ENCODE measurements at places on chromosomes 5 and 9.

DNA sequence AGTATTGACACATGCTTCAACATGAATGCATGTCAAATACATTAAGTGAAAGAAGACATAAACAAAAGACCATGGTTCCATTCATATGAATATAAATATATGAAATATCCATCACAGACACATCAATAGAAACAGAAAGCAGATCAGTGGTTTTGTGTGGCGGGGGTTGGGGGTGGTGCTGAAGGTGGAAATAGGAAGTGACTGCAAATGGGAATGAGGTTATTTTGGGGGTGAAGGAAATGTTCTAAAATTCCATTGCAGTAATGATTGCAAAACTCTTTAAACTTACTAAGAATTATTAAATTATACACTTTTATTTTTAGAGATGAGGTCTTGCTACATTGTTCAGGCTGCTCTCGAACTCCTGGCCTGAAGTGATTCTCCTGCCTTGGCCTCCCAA is 28.7 kb downstream of the TAF1L start:
- no peak for DNase-seq

DNA sequence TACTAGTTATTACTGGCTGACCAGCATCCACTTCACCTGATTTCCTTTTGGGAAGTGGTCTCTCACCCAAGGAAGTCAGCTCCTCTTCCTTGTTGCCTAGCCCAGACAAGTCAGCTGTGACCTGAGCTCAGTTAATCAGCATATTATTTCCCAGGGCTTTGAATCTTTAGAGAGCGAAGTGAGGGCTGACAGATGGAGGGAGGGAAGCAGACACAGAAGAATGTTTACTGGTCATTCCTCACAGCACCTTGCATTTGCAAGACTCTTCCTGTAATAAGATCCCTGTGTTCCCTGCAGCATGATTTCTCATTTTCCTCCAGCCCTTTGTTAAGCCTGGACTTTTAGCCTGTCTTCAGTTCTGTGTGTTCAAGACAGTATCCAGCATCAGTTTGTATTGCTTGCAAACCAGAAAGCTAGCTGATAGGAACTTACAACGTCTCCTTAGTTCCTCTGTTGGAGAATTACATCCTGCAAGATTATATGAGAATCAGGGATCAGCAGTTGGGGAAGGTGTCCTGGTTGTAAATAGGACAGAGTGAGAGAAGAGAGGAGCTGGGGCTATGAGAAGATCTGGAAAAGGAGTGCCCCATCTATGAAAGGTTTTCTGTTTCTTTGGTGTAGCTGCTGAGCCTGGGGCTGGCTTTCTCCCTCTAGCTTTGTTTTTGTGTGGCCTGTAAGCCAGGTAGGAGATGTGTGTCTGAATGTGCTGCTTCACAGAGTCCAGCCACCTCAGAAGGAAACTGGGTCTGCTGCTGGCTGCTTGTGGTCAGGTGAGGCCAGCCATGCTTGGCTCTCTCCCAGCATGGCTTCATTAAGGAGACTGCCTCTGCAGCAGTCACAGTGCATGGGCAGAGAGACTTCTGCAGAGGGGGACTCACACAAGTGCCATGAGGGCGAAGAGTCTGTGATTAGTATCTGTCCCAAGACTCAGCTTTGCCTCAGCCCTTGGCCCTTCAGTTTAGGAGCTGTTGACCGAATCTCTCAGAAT is 50.3 kb downstream of the MAN2A1 start:
- no peak for DNase-seq

- no peak for DNase-seq
Observed at GRCh38 chr5:98128846-98129245, 644.6 kb upstream of the RGMB start.

GRCh38 chr5:173191561-173191960 is 43.4 kb downstream of the NKX2-5 start:
- DNase-seq: no peak

- DNase-seq: no peak
Observed at GRCh38 chr9:95642189-95642588, 125.4 kb upstream of the PTCH1 start.

DNA sequence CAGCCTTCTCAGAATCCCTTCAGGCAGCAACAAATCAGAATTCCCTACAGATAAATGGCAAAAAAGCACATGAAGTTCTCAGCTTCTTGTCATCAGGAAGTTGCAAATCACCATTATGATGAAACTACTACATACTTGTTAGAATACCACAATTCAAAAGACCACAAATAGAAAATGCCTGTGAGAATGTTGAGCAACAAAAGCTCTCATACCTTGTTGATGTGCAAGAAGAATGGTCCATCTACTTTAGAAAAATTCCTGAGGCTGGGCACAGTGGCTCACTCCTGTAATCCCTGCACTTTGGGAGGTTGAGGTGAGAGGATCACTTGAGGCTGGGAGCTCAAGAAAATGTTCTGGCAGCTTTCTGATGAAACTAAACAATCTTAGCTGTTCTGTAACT is 278.1 kb downstream of the ICE1 start:
- DNase-seq: no peak

DNA sequence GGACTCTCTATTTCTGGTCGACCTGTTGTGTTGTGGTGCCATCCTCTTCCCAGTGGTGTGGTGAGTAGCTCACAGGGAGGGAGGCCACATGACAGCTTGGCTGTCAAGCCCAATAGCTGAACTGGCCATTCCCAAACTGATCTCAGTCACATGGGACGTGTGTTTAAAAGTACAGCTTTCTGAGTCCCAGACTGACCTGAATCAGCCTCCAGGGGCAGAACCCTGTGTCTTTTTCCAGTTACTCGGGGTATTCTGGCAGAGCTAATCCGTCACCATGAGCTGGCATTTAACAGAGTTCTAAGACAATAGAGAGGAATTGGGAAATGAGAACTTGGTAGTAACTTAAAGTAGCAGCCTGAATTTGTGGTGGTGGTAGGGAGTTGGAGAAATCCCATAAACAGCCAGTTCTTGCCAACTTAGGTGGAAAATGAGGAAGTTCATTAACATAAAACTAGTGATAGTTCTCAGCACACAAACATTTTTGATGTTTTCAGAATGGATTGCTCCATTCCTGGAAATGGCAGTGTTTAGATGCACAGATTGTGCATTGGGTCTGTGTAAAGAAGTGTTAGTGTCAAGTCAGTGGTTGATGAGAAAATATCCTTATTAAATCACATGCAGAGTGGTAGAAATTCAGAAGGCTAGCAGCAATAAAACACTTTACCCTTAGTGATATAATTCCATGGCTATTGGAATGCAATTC is 50.9 kb downstream of the GPR107 start:
- no peak for DNase-seq

DNA sequence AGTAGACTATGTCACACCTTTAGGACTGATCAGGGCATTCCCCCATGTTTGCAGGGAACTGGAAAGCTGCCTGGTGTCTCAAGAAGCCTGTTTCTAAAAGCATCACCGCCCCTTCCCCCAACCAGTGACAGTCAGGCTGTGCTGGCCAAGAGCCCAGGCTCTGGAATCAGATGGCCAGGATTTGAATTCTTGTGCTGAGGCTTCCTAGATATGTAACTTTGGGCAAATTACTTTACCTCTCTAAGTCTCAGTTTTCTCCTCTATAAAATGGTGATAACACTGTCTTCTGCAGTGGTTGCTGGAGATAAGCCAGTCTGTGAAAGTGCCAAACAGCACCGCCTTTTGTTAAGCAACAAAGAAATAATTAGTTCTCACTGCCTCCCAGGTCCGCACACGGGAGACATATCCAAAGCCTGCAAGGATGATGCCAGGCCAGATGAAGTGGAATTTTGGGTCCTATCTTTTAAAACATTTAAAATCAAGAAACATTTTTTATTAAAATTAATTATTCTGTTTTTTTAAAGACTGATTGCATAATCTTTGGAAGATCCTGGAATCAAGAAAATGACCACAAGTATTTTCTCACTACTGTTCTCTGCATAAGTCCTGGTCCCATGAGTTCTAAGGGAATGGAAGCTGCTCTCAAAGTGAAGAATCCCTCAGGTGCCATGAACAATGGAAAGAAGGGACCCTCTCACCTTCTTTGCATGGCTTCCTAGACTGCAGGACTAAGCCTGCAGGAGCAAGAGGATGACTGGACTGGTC is 13.9 kb downstream of the SLC31A2 start:
- DNase-seq: no peak

DNA sequence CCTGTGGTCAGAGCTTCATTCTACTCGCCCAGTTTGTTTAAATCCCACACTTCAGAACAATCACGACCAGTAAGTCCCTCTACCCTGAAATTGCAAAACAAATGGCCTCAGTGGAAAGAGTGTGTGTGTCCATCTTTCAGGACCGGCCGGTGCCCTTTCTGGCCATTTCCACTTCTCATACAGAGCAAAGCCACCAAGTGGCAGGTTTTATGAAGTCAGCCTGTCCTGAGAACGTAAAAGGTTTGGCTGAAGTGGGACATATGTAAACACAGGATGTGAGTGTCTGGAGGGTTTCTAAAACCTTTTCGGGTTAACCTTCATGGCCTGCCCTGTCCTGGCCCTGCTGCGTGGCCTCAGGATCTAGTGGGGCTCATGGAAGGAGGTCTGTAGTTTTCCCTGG is 24.7 kb downstream of the NXNL2 start:
- DNase-seq: no peak

DNA sequence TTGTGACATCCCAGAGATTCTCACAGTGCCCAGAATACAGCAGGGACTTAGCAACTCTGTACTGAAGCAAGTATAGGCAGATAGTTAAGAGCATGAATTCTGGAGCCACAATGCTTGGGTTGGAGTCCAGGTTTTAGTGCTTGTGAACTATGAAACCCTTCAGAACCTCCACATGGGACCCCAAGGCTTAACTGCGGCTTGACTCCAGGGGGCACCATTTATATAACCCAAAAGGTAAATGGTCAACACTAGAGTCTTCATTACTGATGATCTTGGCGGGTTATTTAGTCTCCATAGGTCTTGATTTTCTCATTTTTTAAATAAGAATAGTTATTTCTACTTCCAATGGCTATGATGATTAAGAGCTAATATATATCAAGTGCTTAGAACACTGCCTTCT is 390.3 kb downstream of the TAF11L14 start:
- DNase-seq: no peak

- no peak for DNase-seq
Observed at GRCh38 chr9:15469406-15469805, 41.4 kb downstream of the PSIP1 start.

- no peak for DNase-seq
Observed at GRCh38 chr9:7403839-7404487, 395.6 kb downstream of the DMAC1 start.

- DNase-seq: no peak
Observed at GRCh38 chr5:151132963-151133362, 24.6 kb downstream of the ANXA6 start.

- DNase-seq: no peak
Observed at GRCh38 chr5:127997201-127997704, 86.3 kb upstream of the SLC12A2 start.

- no peak for DNase-seq
Observed at GRCh38 chr5:454936-455335, 12.0 kb downstream of the EXOC3 start.

GRCh38 chr5:90657030-90657429 is 98.4 kb downstream of the ADGRV1 start:
- DNase-seq: no peak

Measured in T-helper 1 cell (primary cell).